Effector CD8-positive, alpha-beta T cell (primary cell): ENCODE measurements at places on chromosomes 7 and 10.

DNA sequence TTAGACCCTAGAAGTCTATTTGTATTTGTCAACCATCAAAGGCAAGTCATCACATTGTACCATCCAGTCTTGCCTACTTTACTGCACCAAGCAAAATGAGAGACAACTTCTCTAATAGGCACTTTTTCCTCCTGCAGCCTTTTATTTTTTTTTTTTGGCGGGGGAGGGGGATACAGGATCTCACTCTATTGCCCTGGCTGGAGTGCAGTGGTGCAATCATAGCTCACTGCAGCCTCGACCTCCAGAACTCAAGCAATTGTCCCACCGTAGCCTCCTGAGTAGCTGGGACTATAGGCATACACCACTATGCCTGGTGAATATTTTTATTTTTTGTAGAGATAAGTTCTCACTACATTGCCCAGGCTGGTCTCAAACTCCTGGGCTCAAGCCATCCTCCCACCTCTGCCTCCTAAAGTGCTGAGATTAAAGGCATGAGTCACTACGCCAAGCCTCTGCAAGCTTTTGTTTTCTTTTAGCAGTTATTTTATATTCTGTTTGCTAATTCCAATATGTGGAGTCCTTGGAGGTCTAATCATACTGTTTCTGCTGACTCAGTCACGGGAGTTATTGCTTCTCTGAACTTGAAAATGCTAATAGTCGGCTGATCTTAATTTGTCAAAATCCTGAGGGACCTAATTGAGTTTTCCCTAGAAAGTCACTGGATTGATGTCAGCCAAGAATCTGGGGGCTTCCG, 14.2 kb downstream of the KPNA7 start:
- no peak for DNase-seq

DNA sequence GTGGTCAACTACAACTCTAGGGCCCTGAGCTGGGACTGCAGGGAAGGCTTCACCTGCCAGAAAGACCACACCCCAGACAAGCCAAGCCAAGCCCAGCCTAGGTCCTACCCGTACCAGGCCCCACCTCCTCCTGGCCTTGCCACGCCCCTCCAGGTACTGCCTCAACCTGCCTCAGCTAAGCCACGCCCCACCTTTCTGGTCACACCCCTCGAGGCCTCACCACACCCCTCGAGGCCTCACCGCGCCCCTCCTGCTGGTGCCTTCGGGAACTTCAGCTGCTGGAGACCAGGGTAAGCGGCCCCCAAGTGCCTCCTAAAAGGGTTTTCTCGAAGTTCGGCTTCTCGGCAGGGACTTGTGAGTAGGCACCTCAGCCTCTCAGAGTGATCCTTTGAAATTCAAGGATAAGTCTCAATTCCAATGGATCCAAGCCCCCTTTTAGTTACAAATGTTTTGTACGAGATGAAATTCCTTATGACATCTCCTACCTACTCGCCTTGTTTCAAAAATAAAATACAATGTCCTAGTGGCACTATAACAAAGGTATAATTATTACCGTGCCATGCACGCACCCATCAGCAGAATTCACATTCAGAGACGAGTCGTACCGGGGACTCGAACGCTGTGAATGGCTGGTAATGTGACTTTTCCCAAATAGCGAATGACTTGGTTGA, 171.2 kb downstream of the ARHGAP21 start:
- DNase-seq: no peak

GRCh38 chr10:29496341-29497162, 138.2 kb downstream of the SVIL start:
- peak; percentile 11 for DNase-seq

DNA sequence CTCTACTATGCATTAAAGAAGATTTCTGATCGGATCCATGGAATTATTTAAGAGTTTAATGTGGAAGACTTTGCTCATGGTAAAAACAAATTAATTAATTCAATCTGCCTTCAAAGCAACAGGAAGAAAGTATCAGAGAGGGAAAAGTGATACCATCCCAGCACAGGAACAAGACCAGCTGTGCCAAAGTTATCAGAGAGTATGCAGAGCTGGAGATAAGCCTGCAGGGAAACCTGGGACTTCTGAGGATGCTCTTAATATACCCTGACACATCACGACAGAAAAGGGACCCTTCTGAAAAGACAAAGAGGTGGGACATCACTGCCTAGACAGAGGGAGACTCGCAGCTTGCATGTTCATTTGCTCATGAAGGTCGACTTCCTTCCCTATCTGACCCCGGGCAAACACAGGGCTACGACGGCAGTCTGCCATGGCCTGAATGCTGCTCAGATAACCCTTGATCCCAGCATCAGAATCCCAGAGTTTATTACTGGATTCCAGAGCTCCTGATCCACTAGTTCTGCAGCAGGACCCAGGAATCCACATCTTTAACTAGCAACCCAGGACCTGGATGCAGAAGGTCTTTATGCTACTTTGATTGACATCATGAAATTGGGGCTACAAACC, 29.5 kb downstream of the FAM171A1 start:
- DNase-seq: no peak

DNA sequence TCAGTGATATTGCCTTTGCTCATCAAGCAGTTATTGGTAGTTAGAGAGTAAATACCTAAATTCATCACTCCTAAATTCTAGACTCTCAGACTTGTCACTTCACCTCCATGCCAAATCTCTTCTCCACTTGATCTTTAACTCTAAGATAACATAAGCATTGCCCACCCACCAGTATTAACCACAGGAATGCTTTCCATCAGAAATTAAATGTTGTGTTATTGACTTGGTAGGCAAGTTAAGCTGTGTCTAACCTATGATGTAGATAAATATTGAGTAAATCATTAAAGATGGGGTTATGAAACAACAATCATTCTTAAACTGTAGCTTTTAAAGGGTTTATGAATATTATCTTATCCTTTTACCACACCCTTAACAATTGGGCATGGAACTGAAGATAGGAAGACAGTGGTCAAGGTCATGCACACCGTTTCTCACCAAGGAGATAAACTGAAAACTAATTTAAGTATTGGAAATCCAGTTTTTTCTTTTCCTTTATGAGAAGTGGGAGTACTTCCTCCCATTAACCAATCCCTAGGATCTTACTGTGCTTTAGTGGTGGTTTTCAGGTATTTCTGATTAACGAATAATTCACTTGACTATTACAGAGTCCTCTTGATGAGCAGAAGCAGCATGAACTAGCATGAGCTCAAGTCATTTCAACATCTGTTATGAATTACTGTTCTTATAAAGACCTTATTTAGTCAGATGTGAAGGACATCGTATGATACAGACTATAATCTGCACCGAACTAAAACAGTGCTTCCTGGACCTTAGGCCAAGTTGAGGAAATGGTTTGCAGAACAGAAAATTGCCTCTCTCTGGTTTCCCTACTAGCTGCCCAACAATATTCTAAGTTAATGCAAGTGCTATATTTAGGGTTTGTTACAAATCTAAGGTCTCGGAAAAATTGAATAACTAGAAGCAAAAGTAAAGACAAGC, 142.0 kb downstream of the LCOR start:
- DNase-seq: no peak

- no peak for DNase-seq
These were observed 22.4 kb downstream of the ADAP1 start for GRCh38 chr7:931871-932650.

- no peak for DNase-seq
These were observed 6.9 kb downstream of the ITGB1 start for GRCh38 chr10:32951111-32951510.

- DNase-seq: no peak
These were observed 215.3 kb downstream of the MAD1L1 start for GRCh38 chr7:2017481-2017891.

DNA sequence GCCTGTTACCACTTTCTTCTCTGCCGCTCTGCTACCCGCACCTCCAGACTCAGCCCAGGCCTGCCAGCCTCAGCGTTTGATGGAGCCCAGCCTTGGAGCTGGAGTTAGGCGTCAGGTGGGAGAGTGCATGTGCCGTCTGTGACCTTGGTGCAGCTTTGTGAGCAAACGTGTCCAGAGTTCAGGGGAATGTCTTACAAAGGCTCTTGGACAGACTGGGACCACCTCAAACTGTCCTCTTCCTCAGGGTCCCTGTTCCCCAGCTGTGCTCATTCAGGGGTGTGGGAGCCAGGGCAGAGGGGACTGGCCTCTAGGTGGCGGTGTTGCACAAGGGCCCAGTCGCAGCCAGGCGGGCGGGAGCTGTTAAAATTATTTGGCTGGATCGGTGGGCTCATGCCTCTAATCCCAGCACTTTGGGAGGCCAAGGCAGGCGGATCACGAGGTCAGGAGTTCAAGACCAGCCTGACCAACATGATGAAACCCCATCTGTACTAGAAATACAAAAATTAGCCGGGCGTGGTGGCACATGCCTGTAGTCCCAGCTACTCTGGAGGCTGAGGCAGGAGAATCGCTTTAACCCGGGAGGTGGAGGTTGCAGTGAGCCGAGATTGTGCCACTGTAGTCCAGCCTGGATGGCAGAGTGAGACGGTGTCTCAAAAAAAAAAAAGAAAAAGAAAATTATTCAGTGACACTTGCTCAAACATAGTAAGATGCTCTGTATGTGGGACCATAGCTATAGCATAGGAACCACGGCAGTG, 89.2 kb downstream of the ADCY1 start:
- no peak for DNase-seq

- DNase-seq: no peak
These were observed 40.4 kb downstream of the TAC1 start for GRCh38 chr7:97772045-97772901.

- no peak for DNase-seq
These were observed 13.2 kb upstream of the TRA2A start for GRCh38 chr7:23544913-23545354.

GRCh38 chr10:103100620-103101019, 92.5 kb downstream of the NT5C2 start:
- DNase-seq: no peak

DNA sequence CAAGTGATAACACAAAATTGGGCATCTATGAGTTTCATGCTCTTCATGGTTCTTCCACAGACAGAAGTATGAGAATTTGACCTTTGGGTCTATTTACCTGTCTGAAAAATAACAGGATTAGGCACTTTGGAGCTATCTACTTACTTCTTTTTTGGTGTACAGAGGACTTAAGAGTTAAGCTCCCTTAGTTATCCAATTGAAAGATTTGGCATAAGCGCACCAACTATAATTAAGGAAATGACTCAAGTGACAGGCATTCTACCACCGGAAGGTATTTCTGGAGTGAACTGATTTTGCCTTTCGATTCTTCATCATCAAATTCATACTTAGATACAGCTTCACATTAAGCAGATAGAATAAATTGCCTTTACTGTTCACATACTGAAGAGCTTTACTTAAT, 43.9 kb downstream of the IFIT5 start:
- no peak for DNase-seq

DNA sequence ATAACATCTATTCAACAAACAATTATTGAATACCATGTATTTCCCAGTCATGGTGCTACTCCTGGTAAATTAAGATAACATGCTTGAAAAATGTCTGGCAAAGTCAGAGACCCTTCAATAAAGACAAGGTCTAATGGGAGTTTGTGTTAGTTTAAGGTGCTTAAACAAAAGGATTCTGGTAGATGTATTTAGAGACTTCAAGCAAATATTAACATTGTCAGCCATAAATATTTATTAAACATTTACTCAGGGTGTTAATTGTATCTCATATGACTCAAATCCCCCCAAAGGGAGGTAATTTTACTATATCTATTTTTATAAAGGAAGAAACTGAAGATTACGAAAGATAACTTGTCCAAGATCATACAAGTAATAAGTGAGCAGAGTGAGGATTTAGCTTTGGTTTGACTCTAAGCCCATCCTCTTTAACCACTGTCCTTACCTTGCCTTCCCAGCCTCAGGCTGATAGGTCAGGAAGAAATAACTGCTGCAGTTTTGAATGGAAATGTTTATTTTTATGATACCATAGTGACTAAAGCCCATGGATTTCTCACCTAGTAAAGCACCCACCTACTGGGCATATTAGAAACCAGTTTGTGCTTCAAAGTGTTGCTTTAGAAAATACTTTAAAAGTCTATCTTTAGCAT, 215.4 kb downstream of the COBL start:
- DNase-seq: no peak

DNA sequence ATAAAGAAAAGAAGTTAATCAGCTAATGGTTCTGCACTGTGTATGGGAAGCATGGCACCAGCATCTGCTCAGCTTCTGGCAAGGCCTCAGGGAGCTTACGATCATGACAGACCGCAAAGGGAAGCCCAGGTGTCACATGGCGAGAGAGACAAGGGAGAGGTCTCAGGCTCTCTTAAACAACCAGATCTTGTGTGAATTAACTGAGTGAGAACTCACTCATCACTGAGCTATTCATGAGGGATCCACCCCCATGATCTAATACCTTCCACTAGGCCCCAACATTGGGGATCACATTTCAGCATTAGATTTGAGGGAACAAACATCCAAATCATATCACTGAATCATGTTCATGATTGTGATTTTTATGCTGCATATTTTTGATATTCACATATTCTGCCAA, 5.8 kb downstream of the USP54 start:
- no peak for DNase-seq

- no peak for DNase-seq
These were observed 36.8 kb downstream of the KIFBP start for GRCh38 chr10:69025370-69025896.

GRCh38 chr10:19294233-19294632, 245.6 kb downstream of the MALRD1 start:
- DNase-seq: no peak

DNA sequence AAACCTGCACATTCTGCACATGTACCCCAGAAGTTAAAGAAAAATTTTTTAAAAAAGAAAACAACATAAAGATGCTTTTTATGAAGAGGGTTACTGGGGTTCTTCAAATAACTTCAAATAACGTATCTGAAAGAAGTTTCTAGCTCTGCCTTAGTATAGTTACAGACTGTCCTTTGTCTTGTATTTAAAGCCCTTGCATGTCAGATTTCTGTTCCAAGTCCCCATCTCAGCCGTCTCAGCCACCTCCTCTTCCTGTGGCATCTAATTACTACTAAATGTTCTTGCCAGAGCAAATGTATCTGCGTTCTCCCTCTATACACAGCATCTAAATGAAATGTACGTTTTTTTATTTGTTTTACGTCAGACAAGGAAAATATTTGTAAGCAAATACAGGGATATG, 89.4 kb upstream of the AKR1E2 start:
- no peak for DNase-seq

- no peak for DNase-seq
These were observed 3.3 kb upstream of the LMOD2 start for GRCh38 chr7:123652406-123652805.

- DNase-seq: no peak
These were observed 21.6 kb downstream of the LIPJ start for GRCh38 chr10:88608052-88608732.

DNA sequence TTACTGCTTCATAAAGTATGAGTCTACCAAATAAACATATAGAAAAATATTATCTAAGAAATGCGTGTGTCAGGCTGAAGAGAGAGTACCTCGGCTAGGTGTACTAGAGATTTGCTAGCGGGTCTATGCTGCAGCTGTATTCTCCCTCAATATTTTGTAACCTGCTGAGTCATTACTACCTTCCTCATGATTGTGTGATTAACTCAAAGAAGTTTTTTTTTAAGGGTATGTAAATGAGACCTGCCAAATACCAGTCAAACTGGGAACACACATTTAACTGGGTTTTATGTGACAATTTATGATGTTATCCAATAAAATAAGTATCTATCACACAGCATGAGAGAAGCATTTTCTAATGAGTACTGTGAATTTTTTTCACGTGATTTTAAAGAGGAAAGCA, 180.4 kb downstream of the RNF133 start:
- DNase-seq: no peak

- no peak for DNase-seq
These were observed 299.6 kb upstream of the NFE2L3 start for GRCh38 chr7:25852211-25852938.
